Activated T-cell treated with anti-CD3 and anti-CD28 coated beads for 1 hour (primary cell): ENCODE measurements at places on chromosomes 5 and 9.

DNA sequence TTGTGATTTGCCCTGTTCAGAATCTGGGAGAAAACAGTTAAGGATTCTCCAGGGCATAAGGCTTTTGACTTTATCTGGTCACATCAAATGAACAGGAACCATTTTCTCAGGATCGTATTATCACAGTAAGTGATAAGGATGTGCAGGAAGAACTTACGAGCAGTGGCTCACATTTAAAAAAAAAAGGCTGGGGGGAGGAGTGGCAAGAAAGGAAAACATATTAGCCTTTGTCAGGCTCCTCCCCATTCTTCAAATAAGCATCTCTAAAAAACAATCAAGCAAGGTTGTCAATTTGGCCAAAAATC is 234.3 kb upstream of the TMEM161B start:
- no peak for DNase-seq

DNA sequence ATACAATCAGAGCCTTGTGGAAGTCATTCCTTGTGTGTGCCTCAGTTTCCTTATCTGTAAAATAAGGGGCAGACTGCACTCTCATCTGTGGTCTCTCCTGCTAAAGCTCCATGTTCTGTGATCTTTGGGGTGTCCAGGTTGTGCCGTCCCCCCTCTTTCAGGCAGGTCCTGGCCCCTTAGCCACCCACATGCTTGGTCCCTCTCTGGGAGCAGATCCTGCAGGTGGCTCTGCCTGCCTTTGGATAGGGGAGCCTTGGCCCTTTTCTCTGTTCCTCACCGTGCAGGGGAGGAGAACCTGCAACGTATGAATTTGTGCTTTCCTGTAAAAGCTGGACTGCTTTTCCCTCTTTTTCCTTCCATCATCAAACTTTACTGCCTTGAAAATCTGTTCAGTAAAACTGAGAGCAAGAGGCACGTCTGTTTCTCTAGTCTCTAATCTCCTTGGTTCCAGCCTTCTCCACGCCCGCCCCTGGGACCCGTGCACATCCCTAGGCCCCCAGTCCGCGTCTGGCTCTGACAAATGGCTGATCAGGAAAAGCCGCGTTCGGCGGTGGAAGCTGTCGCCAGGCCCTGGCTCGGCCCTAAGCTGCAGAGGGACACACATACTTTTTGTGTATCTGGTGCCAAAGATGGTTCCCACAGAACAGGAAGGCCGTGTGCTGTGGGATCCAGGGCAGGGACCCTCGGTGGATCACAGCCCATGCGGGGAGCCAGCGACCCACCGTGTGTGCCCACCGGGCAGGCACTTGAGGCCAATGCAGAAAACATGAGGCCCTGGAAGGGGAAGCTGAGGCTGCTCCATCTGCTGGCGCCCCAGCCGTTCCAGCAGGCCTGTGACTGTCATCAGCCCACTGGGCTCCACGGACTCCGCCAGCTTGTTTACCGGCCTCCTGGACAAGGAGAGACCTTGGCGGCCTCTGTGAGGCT is 43.4 kb upstream of the COL5A1 start:
- no peak for DNase-seq

DNA sequence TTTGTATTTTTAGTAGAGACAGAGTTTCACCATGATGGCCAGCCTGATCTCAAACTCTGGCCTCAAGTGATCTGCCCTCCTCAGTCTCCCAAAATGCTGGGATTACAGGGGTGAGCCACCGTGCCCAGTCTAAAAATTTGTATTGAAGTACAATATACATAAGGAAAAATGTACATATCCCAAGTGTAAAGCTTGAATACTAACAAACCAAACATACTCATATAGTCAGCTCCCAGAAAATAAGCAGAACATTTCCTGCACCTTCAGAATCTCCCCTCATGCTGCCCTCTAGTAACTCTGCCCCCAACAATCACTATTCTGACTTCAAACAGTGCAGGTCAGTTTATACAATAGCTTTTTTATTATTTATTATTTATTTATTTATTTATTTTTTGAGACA is 1.6 kb upstream of the NOL6 start:
- DNase-seq, result no peak

GRCh38 chr9:17614250-17614649 is 35.4 kb downstream of the SH3GL2 start:
- no peak for DNase-seq

GRCh38 chr5:124889486-124889825 is 143.0 kb upstream of the ZNF608 start:
- DNase-seq, result no peak

DNA sequence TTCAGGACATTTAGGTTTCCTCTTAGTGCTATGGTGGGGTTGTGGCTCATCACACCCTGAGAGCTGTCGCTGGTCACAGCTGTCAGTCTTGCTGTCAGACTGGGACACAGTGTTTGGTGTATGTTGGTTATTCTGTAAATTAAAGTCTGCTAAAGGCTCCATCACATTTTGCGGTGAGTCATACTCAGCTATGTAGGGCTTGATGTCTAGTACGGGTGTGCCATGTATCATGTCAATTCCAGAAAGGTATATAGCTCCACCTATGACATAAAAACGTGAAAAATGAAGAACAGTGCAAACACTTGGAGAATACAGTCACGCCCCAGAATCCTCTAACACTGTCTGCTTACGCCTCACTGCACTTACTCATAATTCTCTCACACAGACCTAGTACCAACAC is 11.9 kb downstream of the TRMO start:
- DNase-seq, result no peak

GRCh38 chr5:154878642-154879335 is 20.4 kb downstream of the CNOT8 start:
- DNase-seq, result no peak
